ENCODE measurements at places on chromosomes 4 and X. TPM values are rescaled to one million over a fixed set of nuclear protein-coding genes. Genes with fewer than 3 reads are reported as not detected.
A peak's percentile ranks its signal among the peaks of the same experiment; 100 is the strongest.

- H3K36me3 ChIP-seq = no peaks in the 10 kb centered on the region
- no peaks in the 10 kb centered on the region for H3K4me1 ChIP-seq
- peaks cover 37% of the 10 kb centered on the region for H3K27me3 ChIP-seq
- H3K27ac ChIP-seq = no peak overlapping the region
These were observed 542.4 kb upstream of the DIPK2B start for GRCh38 chrX:45743081-45743533.

GRCh38 chr4:124939908-124940307 is 227.4 kb upstream of the ANKRD50 start:
- no peaks in the 10 kb centered on the region for H3K4me1 ChIP-seq
- no peaks in the 10 kb centered on the region for H3K27me3 ChIP-seq
- H3K36me3 ChIP-seq = no peaks in the 10 kb centered on the region
- no peak overlapping the region for H3K4me3 ChIP-seq
- DNase-seq = no peak
- peak overlapping the region; percentile 64 for H3K27ac ChIP-seq

CXCL3 gene
- total RNA-seq = 0.64 TPM

GRCh38 chr4:48746608-48747362 is 33.3 kb downstream of the FRYL start:
- H3K36me3 ChIP-seq = no peaks in the 10 kb centered on the region
- no peaks in the 10 kb centered on the region for H3K4me1 ChIP-seq
- DNase-seq = no peak
- no peaks in the 10 kb centered on the region for H3K27me3 ChIP-seq
- no peak overlapping the region for H3K4me3 ChIP-seq

DNA sequence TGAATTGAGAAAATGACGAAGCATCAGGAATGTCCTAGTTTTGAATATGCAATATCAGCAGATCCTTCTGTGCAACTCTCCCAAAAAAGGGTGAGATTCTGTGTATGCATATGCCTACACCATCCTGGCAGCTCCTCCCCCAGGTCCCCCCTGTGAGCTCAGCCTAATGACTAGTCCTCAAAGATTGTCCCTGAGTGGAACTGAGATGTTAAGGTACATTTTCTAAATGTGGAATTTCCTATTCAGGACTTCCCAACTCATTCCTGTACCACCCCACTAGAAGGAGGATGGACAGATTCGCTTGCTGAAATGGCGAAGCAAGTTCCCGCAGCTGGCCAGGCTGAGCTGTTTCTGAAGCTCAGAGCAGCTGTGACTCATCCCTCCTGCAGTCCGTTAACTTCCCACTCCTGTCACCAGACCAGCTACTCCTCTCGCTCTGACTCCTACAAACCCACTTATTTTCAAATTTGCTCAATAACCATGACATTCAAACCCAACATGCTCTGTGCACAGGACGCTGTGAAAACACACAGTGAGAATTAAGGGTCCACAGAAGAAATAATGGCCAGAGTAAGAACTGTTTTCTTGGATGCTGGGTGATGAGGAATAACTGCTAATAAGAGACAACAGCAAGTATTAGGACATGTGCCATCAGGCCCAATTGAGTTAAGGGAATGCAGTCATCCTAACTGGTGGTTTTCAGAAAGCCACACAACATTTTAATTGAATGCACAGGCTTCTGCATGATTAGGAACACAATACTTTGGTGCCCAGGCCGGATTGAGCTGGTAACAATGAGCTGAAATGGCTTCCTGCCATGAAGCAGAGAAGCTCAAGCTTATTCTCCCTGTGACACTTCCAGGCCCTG is 40.0 kb upstream of the IRF2 start:
- H3K36me3 ChIP-seq = no peaks in the 10 kb centered on the region
- H3K27ac ChIP-seq = peak overlapping the region; percentile 82
- peaks cover 7% of the 10 kb centered on the region for H3K4me1 ChIP-seq
- DNase-seq = no peak

GRCh38 chr4:39341075-39341725 is 25.0 kb downstream of the RFC1 start:
- no peak for DNase-seq
- H3K4me3 ChIP-seq = no peak overlapping the region
- no peak overlapping the region for H3K27ac ChIP-seq
- H3K27me3 ChIP-seq = no peaks in the 10 kb centered on the region

DNA sequence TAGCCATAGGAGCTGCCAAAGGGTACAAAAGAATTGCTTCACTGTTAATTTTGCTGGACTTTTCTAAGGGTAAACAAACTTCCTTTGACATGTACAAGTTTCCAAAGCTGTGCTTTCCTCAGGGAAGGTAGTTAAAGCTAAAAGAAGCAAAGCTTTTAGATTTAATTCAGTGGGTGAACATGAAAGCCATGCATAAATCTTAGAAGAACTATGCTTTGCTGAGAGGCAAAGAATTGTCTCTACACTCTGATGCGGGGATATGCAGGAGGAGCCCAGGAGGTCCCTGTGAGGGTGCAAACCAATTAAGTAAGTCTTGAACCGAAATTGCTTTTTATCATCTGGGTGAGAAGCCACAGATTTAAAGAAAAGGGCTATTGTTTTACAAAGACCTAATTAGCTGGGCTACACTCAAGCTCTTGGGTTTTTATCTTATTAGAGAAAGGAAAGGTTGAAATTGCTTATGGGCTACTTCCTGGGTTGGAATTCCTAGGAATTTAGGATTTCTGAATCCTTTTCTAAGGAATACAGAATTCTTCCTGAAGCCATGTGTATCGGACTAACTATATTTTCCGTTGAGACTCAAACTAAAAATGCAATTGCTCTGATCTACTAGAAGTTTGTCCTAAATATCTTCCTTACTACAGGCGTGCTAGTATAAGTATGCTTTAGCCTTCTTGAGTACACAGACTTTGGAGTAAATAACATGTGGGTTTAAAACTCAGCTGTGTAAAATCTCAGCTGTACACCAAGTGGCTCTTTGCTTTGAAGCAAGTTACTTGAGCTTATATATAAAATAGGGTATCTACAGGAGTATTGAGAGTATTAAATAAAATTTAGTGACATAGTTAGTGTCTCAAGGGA is 188.4 kb upstream of the ANK2 start:
- no peaks in the 10 kb centered on the region for H3K4me1 ChIP-seq
- H3K36me3 ChIP-seq = no peaks in the 10 kb centered on the region
- H3K4me3 ChIP-seq = no peak overlapping the region

ZNF711 gene
- total RNA-seq = 6.2 TPM

- H3K4me3 ChIP-seq = peak overlapping the region; percentile 62
- no peak overlapping the region for H3K27ac ChIP-seq
- DNase-seq = no peak
- no peaks in the 10 kb centered on the region for H3K36me3 ChIP-seq
These were observed 497 bp downstream of the HPGD start for GRCh38 chr4:174521800-174522182.

DNA sequence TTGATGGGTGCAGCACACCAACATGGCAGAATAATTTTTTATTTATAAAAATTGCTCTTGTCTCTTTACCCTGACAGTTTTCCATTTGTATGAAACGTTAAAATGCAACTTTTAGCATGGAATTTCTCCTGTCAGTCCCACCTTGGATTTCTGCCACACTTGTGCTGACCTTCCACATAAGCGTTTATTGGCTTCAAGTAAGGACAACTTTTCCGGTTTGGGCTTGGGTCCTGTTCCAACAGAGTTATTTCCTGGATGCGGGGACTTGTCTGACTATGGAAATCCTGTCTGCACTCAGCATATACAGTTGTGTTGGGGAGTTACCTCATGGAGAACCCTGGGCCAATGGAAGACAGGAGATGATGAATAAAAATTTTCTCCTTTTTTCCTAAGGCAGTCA is 294.7 kb downstream of the NAF1 start:
- H3K36me3 ChIP-seq = no peaks in the 10 kb centered on the region
- H3K4me1 ChIP-seq = no peaks in the 10 kb centered on the region
- H3K27ac ChIP-seq = no peak overlapping the region
- H3K27me3 ChIP-seq = no peaks in the 10 kb centered on the region
- H3K4me3 ChIP-seq = no peak overlapping the region
- DNase-seq = no peak

C1GALT1C1 gene
- total RNA-seq = 26.4 TPM

DNA sequence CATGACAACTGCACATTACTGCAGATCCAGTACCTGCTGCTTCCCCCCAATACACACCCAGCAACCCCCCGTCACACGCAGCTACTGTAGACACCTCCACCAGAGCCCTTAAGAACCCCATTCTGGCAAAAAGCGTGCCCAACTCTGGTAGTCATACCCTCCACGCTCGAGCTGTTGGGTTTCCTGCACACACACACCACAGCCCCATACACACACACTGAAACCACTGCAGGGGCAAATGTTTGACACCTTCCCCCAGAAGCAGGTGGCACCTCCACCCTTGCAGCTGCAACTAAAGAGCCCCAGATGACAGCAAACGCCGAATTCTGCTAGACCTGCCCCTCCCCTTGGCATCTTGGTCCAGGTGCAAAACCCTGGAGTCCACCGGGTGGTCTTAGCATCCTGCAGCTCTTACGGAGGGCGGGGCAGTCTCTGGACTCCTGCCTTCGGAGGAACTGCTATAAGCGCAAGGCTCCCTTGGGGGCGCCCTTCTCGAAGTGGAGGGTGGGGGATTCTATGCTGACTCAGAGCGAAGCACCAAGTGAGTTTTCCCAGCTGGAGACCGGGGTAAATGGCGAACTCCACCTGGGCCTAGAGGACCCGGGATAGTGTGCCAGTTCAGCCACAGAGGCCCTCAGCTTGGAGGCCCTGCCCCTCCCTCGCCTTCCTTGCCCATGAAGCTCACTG is 1.5 kb downstream of the FRMPD3 start:
- H3K4me1 ChIP-seq = no peaks in the 10 kb centered on the region
- H3K36me3 ChIP-seq = no peaks in the 10 kb centered on the region
- no peak overlapping the region for H3K27ac ChIP-seq
- no peak for DNase-seq

GRCh38 chr4:74659576-74660411 is 134.5 kb downstream of the BTC start:
- DNase-seq = peak; percentile 46
- H3K27ac ChIP-seq = peak overlapping the region; percentile 69
- H3K36me3 ChIP-seq = no peaks in the 10 kb centered on the region
- H3K4me3 ChIP-seq = no peak overlapping the region
- H3K27me3 ChIP-seq = no peaks in the 10 kb centered on the region
- no peaks in the 10 kb centered on the region for H3K4me1 ChIP-seq

DNA sequence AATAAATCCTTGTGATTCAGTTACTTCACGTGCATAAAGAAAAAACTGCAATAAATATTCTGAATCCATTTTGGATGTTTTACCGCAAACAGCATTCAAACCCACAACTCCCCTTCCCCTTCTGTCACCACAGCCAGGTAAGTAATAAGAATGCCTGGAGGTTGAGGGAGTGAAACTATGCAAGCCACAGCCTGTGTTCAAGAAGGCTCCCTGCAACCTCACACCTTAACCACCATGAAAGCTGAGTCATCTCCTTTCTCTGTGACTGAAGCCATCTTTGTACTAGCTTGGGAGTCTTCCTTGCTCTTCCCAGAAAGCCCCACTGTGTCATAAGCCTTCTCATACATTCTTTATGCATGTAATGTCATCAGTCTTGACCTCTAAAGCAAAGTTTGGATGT is 297.0 kb upstream of the PUDP start:
- H3K4me1 ChIP-seq = no peaks in the 10 kb centered on the region
- H3K36me3 ChIP-seq = no peaks in the 10 kb centered on the region
- no peaks in the 10 kb centered on the region for H3K27me3 ChIP-seq
- no peak for DNase-seq
- no peak overlapping the region for H3K27ac ChIP-seq
- no peak overlapping the region for H3K4me3 ChIP-seq

TSPAN7 gene
- 25.9 TPM for total RNA-seq

- no peak overlapping the region for H3K4me3 ChIP-seq
- no peaks in the 10 kb centered on the region for H3K27me3 ChIP-seq
- DNase-seq = peak; percentile 48
- H3K27ac ChIP-seq = peak overlapping the region; percentile 85
- H3K36me3 ChIP-seq = no peaks in the 10 kb centered on the region
- peaks cover 8% of the 10 kb centered on the region for H3K4me1 ChIP-seq
These were observed 104.2 kb downstream of the AFF1 start for GRCh38 chr4:87038837-87039615.

- H3K4me1 ChIP-seq = no peaks in the 10 kb centered on the region
- no peaks in the 10 kb centered on the region for H3K27me3 ChIP-seq
- no peaks in the 10 kb centered on the region for H3K36me3 ChIP-seq
- H3K27ac ChIP-seq = no peak overlapping the region
- no peak overlapping the region for H3K4me3 ChIP-seq
These were observed 198.8 kb downstream of the VEGFC start for GRCh38 chr4:176593943-176594342.

DNA sequence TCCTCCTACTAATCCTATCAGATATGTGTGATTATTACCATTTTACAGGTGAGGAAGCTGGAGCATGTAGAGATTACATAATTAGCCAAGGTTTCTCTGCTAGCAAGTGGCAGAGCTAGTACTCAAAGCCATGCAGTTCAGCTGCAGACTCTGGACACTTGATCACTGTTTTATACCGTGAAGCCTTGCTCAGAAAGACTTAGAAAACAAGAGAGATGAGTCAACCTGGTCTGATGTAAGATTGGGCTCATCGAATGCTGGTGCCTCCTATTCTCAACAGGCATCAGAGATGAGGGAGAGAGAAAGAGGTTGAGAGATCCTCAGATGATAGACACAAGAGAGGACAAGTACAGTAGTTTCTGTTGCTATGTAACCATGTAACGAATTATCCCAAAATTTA is 19.0 kb upstream of the PDE5A start:
- H3K4me1 ChIP-seq = no peaks in the 10 kb centered on the region
- H3K4me3 ChIP-seq = no peak overlapping the region

- peak overlapping the region; percentile 68 for H3K4me3 ChIP-seq
- no peak for DNase-seq
- H3K27me3 ChIP-seq = peaks cover 4% of the 10 kb centered on the region
- no peaks in the 10 kb centered on the region for H3K36me3 ChIP-seq
- no peak overlapping the region for H3K27ac ChIP-seq
These were observed 5.9 kb downstream of the CRMP1 start for GRCh38 chr4:5887011-5887360.

- H3K27ac ChIP-seq = no peak overlapping the region
- H3K4me3 ChIP-seq = no peak overlapping the region
- H3K27me3 ChIP-seq = peaks cover 49% of the 10 kb centered on the region
- H3K36me3 ChIP-seq = no peaks in the 10 kb centered on the region
These were observed 39.3 kb downstream of the PAGE1 start for GRCh38 chrX:49656533-49656932.

RASGEF1B gene
- total RNA-seq = 25.0 TPM

MAGEC2 gene
- not detected for total RNA-seq

GRCh38 chrX:11341274-11342201 is 48.3 kb downstream of the AMELX start:
- no peaks in the 10 kb centered on the region for H3K36me3 ChIP-seq
- peaks cover 18% of the 10 kb centered on the region for H3K27me3 ChIP-seq
- H3K4me1 ChIP-seq = no peaks in the 10 kb centered on the region
- H3K4me3 ChIP-seq = no peak overlapping the region

NXF2B gene
- not detected for total RNA-seq

FBXL5 gene
- 231 TPM for total RNA-seq

All from breast epithelium (tissue), 4 donors.